ENCODE measurements at places on chromosomes 2 and 18.

DNA sequence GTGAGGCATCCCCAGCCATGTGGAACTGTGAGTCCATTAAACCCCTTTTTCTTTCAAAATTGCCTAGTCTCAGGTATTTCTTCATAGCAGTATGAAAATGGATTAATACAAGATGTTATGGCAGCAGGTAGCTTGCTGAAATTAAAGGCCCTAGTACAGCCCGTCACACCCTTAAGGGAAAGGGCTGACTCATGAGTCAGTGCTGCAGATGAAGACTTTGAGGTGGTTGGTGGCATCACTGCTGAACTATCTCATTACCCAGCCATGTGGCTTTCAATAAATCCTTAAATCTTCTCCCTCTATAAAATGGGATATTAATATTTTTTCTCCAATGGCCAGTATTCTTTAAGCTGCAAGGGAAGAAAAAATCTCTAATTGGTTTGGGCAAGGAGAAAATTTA lies 226.1 kb upstream of the CCDC68 start:
- no peak for DNase-seq

DNA sequence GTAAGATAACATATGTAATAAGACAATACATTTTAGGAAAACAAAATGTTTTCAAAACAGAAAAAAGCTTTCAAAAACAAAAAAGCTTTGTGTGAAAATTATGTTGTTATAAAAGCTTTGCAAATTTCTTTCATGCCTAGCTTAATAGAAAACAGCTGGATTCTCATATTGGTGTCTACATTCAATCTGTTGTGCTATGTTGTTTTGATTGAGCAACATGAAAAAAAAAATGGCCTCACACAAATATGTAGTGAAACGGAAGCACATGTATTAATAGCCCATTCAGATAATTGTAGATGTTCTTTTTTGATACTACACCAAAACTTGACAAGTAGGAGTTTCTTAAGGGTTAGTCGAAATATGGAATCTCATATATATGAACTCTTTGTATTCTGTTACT lies 197.5 kb downstream of the ZEB2 start:
- no peak for DNase-seq

DNA sequence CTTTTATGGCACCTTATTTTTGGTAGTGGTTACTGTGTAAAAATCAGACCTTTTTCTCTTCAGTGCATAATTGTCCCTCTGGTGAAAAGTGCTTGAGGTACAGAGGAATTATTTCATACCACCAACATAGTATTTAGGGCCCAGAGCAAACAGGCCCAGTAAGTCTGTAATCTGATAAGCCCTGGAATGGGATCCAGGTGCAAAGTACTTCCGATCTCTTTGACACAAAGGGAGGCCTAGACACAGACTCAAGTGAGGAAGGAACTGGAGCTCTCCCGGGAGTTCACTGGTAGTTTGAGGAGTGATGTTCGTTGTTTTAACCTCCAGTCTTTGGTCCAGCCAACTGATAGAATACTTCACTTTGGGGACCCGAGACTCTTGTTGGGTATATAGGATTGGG lies 57.4 kb downstream of the RAB31 start:
- no peak for DNase-seq

DNA sequence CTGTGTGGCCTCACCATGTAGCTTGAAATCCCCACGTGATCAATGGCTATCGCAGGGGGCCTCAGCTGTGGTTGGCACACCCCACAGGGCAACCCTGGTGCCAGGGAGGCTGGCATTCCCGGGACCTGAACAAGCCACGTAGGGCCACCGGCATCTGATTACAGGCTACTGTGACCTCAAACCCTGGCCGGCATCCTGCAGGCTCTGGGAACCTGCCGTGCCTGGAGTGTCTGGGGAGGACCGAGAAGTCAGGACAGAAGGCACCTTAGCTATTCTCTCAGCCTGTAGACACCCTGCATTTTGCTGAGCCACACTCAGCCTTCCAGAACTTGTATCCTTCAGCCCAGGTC lies 213.0 kb downstream of the GLI2 start:
- no peak for DNase-seq

DNA sequence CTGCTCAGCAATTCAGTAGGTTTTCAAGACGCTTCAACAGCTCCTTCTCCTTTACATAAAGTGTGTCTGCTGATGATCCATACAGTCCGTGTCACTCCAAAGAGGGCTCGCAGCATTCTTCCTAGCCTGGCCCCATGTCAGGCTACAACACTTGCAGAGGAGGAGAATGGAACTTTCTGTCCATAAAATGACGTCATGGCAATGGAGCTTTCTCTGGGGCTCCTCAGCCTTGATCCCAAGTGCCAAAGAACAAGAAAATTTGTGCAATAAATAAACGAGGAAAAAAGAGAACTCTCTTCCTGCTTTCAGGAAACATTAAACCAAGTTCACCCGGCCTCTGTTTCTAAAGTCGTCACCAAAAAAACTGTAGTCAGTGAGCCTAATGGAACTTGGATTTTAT lies 199.5 kb upstream of the MEIS1 start:
- DNase-seq, result no peak

- DNase-seq, result no peak
Observed at GRCh38 chr2:152715854-152716428, 1.3 kb downstream of the PRPF40A start.

DNA sequence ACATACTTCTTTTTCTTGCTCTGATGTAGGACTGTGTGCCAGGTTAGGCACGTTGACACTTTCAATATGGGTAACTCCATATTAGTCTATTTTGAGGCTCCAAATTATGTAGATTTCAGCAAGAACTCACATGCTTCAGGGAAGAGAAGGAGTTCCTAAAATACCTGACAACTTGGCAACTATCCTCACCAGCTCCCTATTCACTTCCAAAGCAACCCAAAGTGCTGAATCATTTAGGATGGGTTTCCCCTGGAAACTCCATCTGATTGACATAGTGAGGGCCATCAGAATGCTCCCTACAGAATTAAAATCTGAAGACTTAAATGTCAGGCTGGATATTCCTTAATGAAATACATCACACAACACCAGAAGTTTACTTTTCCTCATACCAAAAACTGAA lies 32.5 kb upstream of the NFU1 start:
- DNase-seq, result no peak

- DNase-seq, result no peak
Observed at GRCh38 chr18:567122-567521, 13.1 kb upstream of the CETN1 start.

DNA sequence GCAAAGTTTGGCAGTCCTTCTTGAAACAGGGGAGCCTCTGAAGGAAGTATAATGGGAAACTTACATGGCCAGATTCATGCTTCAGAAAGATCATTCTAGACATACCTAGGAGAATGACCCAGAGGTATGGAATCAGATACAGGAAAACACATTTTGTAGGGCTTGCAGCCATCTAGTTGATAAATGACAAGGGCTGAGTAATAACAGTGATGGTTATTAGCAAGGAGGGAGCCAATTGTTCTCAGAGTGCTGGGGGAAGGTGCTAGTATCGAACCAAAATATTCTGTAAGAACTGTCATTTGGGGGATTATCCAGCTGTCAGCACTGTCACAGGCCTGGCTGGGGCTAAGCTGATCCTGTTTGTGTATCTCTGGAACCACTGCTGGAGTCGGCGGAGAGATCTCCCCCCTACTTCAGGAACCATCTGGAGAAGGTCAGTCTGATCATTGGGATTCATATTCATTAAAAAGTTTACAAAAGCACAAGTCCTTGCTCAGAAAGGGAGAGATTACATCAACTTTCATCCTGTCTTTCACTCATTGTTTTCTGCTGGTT lies 113.8 kb upstream of the THSD7B start:
- DNase-seq, result no peak

DNA sequence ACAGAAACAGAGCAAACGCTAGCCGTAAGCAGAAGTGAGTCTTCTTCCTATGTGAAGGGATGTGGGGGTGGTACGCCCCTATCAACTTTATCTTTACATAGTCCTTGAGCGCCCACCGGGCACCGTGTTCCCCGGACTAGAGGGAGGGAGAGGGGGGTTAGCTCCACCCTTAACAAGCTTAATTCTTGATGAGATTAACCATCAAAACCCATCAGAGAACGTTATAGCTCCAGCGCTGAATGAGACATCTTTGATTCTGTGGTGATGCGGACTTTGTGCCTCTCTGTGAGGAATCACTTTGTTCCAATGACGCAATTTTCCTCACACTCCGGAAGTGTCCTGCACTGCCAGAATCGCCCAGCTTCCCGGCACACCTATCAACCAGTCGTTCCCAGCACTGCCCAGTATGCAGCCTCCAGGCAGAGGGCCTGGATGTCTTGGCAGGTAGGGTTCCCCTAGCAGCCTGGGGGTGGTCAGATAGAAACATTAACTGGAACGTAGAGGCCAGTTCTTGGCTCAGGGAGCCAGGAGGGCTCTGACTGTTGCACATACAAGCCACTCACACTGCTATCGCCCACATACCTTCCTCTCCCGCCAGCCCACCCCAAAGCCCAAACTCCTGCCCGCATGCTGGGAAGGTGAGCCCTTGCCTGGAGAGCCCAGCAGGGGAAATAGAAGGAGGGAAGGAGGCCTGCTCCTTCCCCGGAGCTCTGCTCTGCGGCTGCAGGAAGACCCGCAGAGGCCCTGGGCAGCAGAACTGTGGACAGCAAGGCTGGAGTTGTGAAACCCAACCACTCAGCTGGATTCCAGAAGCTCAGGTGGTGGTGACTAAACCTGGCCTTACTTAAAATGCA lies 1.9 kb upstream of the ODC1 start:
- no peak for DNase-seq

GRCh38 chr2:42132191-42132965 lies 36.8 kb upstream of the EML4 start:
- DNase-seq, result no peak

GRCh38 chr2:47221946-47222345 lies 66.8 kb upstream of the STPG4 start:
- no peak for DNase-seq

DNA sequence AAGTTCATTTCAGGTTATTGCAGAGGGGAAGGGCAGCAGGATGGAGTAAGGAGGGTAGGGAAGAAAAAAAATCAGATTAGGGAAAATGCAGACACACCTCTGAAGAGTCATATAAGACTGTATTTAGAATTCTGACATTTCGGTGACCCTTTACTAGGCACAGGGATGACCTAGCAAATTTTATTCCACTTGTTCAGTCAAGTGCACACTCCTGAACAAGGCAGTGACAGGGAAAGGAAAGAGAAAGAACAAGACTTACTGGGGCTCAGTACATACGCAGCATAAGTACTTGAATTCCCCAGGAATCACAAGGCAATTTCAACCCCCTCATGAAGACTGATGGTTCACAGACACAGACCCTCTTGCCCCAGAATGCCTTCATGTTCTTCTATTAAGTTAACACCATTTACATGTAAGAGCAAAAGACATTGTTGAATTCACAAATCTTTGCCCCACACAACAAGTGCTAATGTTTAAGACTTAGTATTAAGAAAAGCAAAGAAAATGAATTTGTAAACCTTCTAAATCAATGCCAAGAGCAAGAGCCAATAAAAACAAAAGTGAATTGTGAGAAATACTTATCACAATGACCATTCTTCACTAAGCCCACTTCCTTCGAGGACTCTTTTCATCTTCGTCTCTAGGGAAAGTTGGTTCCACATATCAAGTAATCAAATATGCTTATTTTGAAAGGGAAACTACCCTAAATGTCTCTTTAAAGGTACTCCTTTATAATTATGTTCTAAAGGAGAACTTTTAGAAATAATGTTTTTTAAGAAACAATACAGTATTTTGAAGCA lies 47.0 kb downstream of the COBLL1 start:
- no peak for DNase-seq

GRCh38 chr2:106034325-106034724 lies 159.8 kb downstream of the UXS1 start:
- no peak for DNase-seq

- no peak for DNase-seq
Observed at GRCh38 chr2:188142636-188143295, 148.9 kb upstream of the GULP1 start.

GRCh38 chr2:20212459-20212870 lies 12.5 kb downstream of the SDC1 start:
- DNase-seq, result no peak

DNA sequence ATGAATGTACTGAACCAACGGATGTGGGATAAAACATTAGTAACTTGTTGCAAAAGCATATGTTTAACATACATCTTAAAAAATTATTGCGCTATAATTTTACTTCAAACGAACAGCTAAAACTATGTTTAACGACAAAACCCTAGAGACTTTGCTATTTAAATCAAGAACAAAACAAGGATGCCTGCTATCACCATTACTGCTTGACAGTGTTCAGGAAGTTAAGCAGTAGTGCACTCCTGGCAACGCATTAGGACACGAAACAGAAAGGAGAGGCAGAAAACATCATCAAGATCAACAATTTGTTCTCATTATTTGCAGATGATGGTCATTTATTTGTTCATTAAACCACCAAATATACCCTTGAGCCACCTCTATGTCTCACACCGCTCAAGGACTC lies 151.9 kb downstream of the GALNT1 start:
- no peak for DNase-seq

DNA sequence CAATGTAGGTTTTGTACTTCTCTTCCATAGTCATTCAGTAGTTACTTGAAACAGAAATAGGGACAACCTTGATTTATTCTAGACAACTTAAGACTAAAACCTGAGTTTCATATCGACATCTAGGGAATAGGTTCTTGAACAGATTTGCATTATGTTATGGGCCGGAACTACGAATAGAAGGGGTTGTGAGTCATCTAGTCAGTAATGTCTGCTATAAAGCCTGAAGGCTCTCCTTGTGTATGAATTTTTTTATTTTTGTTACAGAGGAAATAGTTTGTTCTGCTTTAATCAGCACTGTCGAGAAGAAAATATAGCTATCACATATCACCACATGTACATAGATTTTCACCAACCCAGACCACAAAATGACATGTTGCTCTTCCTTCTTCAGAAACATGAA lies 17.3 kb upstream of the TRIM43 start:
- no peak for DNase-seq

GRCh38 chr2:226234187-226234586 lies 565.4 kb downstream of the IRS1 start:
- DNase-seq, result no peak

DNA sequence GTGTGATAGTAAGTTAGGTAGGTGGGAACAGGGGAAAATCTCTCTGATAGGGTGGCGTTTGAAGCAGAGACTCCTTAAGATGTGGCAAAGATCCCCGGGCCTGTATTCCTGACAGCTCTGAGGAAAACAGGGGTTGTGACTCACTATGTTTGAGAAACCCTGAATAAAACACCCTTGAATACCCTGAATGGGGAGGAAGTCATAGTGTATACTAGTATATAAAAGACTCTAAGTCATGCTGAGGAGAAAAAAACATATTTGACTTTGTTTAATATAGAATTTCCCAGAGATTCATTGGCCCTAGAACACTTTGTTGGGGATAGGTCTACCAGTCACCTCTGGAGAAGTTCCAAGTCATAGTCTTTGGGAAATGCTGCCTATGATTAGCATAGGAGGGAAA lies 590.9 kb downstream of the IRS1 start:
- DNase-seq, result no peak

Measured in naive thymus-derived CD4-positive, alpha-beta T cell (primary cell).